Smooth muscle cell of trachea (primary cell): ENCODE measurements at places on chromosomes 7 and 10. TPM values are rescaled to one million over a fixed set of nuclear protein-coding genes. Genes with fewer than 3 reads are reported as not detected.

Gene TRAPPC14
- total RNA-seq: 4.8 and 7.1 TPM in 2 replicates

Gene HSPA14
- 9.8 and 23.9 TPM in 2 replicates for total RNA-seq

Gene BAMBI
- 0.15 and 1.5 TPM in 2 replicates for total RNA-seq

Gene OGDHL
- 0.17 and 0.29 TPM in 2 replicates for total RNA-seq

Gene GSDME
- 37.7 and 75.3 TPM in 2 replicates for total RNA-seq

Gene SLC26A4
- 0.33 and 1.7 TPM in 2 replicates for total RNA-seq

Gene MAGI2
- total RNA-seq: 16.2 and 33.2 TPM in 2 replicates
